ENCODE measurements at places on chromosomes 5 and 9.

DNA sequence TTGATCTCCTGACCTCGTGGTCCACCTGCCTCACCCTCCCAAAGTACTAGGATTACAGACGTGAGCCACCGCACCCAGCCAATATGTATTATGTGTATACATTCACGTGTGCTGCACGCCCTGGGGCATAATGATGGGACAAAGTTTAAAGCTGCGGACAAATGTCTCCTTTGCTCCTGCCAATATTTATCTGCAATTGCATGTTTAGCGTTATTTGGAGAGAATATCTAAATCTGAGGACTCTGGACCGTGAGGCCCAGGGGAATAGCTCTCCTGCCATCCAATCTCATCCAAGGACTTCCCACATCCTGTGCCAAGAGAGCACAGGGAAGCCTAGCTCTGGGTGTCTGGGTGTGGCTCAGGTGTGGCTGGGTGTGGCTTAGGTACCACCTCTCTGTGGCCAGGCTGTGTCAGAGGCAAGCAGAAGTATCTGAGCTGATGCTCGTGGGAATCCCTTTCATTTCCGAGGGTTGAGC, 6.9 kb upstream of the BOD1 start:
- no peak for DNase-seq

DNA sequence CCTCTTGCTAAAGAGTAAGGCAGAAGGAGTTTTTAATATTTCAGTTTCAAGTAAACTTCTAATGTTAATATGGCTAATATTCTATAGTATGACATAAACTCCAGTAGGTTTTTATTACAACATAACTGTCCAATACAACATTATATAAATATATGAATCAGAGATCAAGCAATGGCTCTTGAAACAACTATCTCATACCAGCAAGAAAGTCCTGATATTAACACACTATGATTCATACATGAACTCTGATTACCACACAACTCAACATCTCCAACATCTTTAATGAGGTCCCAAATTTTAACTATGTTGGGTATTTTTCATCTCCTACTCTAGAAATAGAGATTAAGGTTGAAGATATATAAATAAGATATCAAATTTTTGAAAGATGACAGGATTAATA, 878.3 kb downstream of the TLE1 start:
- no peak for DNase-seq

DNA sequence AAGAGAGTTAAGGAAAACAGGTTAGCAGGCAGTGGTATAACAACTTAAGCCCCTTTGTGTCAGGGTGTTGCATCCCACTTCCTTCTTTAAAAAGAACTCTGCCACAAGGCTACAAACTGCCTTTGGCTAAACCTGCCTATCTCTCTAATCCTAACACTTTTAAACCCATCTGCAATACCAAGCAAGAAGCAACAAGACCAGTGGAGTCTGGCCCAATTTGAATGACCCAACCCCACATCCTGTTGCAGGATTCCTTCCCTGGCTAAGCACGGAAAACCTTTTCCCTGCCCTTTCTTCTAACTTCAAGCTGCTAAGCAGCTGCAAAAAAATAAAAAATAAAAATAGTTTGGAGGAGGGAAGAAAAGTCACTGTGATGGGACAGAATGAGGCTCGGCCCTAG, 27.1 kb downstream of the ABCA1 start:
- no peak for DNase-seq

DNA sequence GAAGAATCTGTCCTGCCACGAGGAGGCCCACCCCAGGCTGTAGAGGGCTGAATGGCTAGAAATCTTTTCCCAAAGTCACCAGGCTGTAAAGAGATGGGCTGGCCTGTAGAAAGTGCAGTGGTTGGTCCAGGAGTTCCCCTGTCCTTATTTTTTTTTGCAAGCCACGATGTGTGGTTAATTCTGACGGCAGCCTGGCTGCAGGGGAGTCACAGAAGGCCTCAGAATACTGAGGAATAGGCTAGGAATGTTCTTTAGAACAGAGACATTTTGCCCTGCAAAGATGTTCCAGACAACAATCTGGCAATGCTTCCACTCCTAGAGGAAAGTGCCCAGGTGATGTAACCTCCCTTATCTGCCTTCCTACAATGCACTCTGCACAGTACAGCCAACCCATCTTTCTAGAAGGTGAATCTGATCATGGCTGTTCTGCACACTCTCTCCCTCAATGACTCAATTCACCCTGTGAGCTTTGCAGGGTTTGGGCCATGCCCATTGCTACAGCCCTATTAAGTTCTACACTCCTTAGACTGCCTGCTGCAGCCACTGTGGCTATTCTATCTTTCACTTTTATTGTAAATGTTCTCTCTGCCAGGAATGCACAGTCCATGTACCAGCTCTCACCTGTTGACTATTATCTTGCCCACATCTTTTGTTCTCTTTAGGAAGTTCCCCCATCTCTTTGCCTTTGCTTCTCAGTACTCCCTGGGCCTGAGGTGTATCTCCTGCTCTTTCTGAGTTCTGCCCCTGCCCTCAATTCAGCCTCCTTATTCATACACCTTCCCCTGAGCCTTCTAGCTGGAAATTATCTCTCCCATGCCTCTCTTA, 377.8 kb upstream of the CLINT1 start:
- no peak for DNase-seq

GRCh38 chr9:88006511-88007290, 32.4 kb upstream of the CDK20 start:
- no peak for DNase-seq

DNA sequence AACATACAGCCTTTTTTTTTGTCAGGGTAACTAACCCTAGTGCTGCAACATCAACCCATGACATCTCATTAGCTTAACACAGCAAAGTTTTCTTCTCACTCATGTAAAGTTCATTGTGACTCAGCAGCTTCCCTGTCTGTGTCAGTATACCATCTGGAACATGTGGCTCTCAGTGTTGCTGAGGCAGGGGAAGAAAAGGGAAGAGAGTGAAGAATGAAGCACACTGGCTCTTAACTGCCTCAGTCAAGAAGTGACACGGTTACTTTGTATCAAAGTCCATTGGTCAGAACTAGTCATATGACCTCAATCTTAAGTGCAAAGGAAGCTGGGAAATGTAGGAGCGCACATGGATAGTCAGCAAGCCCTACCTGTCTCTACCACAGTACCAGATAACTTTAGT, 185.0 kb upstream of the ELL2 start:
- no peak for DNase-seq

GRCh38 chr9:110707419-110707818, 38.8 kb downstream of the MUSK start:
- no peak for DNase-seq

GRCh38 chr5:83549076-83549475, 77.5 kb downstream of the VCAN start:
- DNase-seq = no peak

DNA sequence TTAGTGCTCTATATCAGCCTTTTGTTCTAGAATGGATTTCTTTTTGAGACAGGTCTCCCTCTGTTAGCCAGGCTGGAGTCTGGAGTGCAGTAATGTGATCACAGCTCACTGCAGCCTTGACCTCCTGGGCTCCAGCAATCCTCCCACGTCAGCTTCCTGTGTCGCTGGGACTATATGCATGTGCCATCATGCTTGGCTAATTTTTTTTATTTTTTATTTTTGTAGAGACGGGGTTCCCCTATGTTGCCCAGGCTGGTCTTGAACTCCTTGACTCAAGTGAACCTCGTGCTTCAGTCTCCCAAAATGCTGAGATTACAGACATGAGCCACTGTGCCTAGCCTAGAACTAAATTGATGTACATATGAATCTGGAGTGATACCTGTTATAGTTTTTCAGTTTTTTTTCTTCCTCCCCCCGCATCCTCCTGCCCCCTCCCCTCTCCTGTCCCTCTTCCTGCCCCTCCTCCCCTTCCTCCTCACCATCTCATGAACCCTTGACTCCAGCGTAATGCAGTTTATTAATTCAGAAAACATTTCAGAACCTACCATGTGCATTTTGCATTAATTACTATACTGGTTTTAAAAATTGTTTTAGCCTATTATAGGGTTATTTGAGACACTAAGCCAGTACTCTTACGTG, 37.4 kb upstream of the TNFAIP8 start:
- DNase-seq = no peak

GRCh38 chr5:176954050-176954449, 52.5 kb downstream of the UIMC1 start:
- DNase-seq = no peak

- no peak for DNase-seq
Measured at GRCh38 chr9:124618476-124618875, 111.3 kb upstream of the NR5A1 start.

DNA sequence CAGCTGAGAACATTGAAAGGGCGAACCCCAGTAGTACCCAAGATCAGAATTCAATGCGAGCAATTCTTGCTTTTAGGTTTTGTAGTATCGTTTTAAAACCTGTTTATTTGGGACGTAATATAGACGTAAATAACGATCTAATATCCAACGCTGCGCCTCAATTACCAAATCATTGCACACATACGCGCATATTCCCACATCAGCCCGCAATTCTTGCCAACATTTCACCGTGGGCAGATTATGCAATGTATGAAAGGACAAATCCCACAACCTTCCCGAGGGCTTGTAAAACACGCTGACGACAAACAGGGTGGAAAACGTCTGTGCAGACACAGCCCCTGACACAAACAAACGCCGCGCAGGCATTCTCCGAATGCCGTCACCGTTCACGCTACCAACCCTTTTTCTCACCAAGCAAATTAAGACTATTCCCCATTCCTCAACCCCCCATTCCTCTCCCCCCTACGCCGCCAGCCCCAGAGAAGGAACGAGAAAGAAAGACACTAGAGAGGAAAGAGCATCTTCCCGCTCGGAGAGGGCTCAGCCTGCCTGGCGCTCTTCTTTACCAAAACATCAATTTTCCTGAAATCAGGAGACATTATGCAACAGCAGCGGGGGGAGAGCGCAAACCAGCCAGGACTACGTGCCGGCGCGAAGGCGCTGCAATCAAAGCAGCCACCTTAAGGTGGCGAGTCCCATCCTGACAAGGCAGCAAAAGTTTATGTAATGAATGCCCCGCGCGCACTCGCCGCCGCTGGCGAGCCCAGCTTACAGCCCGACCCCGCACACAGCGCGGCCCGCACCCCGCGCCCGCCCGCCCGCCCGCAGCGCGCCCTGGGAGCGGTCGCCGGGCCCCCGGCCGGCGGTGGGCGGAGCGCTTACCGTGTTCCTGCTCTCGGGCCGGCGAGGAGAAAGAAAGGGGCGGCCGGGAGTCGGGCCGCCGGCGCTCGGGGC, 597 bp downstream of the NFIL3 start:
- DNase-seq = peak; percentile 37

- DNase-seq = no peak
Measured at GRCh38 chr5:173498286-173498685, 118.2 kb downstream of the BOD1 start.

- DNase-seq = no peak
Measured at GRCh38 chr5:11946317-11946716, 42.1 kb upstream of the CTNND2 start.

- no peak for DNase-seq
Measured at GRCh38 chr5:31229266-31229665, 35.8 kb downstream of the CDH6 start.

DNA sequence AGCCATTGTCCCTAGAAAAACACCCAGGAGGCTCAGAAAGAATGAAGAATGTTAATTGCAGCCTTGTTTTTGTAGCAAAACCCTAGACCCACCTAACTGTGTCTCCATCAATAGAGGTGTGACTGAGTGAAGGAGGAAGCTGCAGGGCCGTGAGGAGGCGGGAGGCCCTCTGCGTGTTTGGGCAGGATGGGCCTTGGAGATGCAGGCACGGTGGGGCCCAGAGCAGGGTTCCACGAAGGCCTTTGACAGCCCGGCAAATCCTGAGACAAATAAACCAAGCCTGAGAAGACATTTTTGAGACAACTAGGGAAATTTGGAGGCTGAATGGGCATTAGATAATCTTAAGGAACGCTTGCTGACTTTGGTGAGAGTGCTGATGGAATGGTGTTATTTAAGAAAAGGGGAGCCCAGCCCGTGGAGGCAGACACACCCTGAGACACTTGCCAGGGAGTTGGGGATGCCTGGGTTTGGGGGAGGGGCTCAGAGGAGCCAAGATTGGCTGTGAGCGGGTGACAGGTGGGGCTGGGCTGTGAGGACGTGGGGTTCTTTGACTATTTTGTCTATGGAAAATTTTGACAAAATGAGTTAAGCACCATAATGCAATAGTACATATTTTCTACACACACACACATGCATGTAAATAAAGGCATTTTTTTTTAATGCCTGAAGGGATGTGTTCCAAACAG, 48.8 kb downstream of the BARX1 start:
- no peak for DNase-seq

- DNase-seq = no peak
Measured at GRCh38 chr9:107888773-107889227, 399.2 kb upstream of the KLF4 start.
